ENCODE measurements at places on chromosomes 4 and X.

DNA sequence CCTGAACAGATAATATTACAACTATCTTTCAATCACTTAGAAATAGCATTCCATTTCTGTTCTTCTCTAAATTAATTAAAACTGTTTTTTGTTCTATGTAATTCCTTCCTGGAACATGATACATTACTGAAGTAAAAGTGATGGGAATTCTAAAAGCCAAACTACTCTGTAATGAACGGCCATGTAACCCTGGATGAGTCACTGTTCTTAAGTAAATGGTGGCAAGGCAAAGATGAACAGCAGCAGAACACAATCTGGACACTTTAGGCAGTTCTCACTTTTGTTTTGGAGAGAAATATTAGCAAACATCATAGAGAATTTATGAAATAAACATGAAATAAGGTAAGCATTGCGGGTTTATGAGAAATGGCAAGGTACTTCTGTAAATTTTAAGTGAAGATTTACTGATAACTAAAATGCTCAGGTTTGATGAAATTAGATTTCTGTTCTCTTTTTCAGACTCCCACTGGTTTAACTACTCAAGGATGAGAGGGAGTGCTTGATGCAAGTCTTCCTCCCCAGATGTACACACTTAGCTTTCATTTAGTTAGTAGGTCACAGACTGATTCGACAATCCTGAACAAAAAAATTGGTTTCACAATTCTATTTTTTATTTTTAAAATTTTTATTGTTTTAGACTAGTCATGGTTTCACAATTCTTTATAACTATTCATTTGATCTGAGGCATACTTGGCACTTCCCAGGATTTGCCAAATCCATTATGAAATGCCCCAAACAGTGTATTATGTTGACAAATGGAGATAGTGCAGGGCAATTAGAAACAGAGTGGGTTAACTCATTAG, 964 bp upstream of the GPR82 start:
- no peak for DNase-seq

GRCh38 chr4:605702-606425, 19.5 kb upstream of the PDE6B start:
- no peak for DNase-seq

- no peak for DNase-seq
Observed at GRCh38 chr4:70518716-70519115, 347 bp downstream of the AMTN start.

GRCh38 chrX:125998432-125998831, 167.7 kb downstream of the DCAF12L2 start:
- DNase-seq = no peak

DNA sequence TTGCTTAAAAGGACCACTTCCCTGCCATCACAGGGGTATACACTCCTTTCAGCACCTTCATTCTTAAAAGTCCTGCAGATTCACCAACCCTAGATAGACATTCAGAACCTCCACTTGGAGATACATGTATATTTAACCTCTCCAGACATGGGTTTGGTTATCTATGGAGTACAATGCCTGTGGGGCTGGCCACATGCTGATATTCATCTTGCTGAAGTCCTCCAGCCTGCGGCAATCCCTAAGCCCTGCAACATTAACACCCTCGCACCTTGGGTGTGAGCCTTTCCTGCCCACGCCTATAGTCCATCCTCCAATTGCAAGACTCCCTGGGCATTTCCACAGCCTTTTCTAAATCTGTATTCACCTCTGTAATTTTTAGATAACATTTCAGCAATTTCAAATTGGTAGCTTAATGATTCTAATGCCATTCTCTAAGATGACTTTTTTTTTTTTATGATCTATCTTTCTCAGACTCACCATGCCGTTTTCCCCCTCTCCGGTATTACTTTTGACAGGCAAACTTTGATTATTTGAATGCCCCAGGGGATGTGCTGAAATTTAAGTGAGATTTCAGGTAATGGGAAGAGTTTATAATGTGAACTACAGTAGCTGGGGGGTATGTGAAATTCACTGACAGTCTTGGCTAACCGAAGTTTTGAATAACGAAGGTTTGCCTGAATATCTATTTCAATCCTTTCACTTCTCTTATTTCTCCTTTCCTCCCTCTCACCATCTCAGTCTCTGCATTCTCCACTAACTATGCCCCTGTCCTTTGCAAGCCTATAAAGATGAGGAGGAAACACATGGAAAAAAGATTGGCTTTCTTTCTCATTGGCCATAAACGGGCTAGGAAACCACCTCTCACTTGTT, 24.1 kb downstream of the CCDC149 start:
- DNase-seq = no peak

DNA sequence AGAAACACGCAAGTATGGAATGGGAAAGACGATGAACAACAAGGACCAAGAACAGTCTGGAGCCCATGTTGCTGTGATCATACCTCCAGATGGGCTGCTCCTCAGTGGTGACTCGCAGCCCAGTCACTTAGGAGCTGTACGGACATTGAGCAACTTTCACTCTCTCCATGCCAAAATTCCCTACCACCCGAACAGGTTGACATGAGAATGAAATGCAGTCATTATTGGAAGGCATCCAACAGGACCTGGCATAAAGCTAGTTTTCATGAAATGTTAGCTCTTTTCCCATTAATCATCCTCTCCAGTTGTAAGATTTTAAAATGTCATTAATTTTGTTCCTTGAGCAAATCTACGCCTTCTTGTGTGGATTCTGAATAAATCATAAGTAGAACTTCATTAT, 82.7 kb upstream of the GPM6B start:
- no peak for DNase-seq

DNA sequence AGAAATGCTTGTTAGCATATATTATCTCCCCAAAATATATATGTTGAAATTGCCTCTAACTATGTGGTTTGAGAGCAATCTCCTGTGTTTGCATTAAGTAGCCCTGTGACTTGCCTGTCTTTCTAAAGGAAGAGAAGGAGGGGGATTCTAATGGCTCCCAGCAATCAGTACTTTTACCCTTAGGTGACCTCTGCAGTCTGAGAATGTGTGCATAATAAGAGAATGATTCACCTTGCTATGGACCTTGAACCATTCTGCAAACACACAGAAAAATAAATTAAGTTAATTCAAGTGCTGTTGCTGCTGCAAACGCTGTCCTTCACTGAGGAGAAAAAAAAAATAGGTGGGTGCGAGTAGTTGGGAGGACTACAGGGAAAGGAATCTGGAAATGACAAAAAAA, 322.2 kb downstream of the IQCM start:
- DNase-seq = no peak

GRCh38 chr4:126592088-126592487, 1040.7 kb upstream of the INTU start:
- no peak for DNase-seq

DNA sequence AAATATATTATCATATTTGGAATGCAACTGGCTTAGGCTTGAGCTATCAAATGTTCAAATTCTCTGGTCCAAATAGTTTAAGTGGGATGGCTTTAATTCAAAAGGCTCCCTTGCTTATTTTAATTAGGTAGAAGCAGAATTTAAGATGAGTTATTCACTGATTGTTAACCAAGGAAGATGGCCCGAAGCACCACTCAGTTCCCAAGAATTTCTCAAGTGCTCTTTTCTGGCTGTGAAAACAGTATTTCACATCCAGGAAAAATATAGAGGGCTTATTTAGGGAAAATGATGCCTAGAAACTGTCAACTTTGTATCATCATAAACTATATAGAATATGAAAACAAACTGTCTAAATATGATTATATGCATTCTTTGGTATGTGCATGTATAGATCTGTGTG, 246.5 kb upstream of the SFRP2 start:
- DNase-seq = no peak

DNA sequence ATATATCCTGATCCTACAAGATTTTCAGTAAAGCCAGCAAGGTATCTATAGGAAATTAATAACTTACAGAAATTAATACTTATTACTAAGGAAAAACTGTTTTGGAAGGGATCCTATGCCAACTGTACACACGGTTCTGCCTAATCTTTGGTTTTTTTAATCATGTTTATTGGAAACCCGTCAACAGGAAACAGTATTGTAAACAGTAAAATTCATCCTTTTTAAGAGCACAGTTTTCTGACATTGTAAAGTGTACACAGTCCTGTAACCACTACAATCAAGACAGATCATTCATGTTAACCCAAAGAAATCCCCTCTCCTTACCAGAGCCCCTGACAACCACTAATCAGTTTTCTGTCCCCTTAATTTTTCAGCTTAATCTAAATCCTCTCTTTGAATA, 9.9 kb downstream of the ABCG2 start:
- no peak for DNase-seq

GRCh38 chrX:135543924-135544323, 23.5 kb downstream of the INTS6L start:
- DNase-seq = no peak

DNA sequence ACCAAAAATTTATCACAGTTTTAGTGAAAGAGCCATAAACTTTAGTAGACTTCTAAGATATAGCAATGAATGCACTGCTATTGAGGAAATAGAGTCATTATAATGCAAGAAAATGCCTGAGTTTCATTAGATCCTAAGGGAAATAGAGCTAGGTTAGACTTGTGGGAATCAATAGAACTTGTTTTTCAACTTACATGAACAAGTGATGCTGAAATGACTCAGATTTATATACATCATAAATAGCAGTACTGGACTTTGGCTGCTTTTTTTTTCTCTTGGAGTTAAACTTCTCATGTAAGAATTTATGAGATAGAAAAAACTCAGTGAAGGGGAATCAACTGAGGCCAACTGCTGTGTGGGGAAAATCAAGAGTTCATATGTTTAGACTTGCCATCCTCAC, 216.5 kb upstream of the AADAT start:
- DNase-seq = no peak

- DNase-seq = no peak
Observed at GRCh38 chr4:12701384-12701783, 782.8 kb downstream of the RAB28 start.

DNA sequence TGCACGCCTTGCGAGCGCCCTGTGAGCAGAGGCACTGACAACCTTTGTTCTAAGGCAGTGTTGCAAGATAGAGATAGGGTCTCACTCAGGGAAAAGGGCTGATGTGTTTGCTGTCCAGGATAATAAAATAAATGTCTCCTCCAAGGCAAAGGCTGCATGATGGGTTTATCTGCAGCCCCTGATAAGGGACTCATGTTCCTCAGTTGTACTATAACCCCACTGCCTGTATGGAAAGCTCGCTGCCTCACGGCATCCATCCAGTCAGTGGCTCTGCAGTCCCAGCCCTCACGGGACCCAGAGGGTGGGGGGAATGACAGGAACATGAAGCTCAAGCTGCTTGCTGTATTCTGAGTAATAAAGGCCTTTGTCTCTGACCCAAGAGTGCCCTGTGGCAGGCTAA, 22.6 kb downstream of the BCLAF3 start:
- no peak for DNase-seq

GRCh38 chrX:38882894-38883626, 81.8 kb downstream of the MID1IP1 start:
- no peak for DNase-seq

- DNase-seq = no peak
Observed at GRCh38 chr4:154490234-154490582, 1.4 kb downstream of the DCHS2 start.

DNA sequence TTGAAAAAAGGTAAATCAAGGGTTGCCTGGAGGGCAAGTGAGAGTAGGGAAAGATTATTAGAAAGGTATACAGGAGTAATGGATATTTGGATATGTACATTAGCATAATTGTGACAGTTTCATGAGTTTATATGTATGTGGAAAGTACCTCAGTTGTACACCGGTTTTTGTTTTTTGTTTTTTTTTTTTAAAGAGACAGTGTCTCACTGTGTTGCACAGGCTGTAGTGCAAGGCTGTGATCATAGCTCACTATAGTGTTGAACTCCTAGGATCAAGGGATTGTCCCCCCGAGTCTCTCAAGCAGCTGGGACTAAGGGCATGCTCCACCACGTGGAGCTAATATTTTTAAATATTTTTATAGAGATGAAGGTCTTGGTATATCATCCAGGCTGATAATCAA, 15.3 kb upstream of the HPGD start:
- DNase-seq = no peak

GRCh38 chr4:13547485-13548041, 3.3 kb upstream of the NKX3-2 start:
- DNase-seq = no peak

- DNase-seq = no peak
Observed at GRCh38 chr4:121308328-121308663, 72.5 kb downstream of the QRFPR start.

DNA sequence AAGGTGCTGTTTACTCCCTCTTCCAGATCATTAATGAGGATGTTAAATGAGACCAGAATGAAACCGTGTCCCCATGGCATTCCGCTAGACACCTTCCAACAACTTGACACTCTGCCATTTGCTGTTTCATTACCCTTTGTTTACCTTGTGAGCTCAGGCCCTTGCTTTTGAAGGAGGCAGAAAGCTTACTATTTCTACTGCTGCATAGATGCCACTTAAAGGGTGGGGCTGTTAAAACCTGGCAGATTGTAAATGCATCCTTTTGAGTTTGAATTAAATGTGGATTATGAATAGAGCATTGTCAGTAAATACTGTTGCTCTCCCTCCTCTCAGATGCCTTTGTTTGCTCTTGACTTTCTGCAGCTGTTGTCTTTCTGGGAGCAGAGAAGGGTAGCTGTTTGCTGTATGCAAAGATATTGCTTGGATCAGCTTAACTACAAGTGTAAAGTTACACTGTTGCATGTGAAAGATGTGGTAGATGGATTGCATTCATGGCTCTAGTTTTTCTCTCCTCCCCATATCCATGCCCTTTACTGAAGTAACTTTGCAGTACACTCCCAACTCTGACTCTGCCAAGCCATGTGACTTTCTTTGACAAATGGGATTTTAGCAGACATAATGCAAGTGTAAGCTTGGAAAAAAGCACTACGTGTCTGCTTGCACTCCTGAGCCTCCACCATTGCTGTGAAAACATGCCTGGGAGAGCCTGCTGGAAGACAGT, 75.0 kb upstream of the DHX15 start:
- DNase-seq = no peak

DNA sequence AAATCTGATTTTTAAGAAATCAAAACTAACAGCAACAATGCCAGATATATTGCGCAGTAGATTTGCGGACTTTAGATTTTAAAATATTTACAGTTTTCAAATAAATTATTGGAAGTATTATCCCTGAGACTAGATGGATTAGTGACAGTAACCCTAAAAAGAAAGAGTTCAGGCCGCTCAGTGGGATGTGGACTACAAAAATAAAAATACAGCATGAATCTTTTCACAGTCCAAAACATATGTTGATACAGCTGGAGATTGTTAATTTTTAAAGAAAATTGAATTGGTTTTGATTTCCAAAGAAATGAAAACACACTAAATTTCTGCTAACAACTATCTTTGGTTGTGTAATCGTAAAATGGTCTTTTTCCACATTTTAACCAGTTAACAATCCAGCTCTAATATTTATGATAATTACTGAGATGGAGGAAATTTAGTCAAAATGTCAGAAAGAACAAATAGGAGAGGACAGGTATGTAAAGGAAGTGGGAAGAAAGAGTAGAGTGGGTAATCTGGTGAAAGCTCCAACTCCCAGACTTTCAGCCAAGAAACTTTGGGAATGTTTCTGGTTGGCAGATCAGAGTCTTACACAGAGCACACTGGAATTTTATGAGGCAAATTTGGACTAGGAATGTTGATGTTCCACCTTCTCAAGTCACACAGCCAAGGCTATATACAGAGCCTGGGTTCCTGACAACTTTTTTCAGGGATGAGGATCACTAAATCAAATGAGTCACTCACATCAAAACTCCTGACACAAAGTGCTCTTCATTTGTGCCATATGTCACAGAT, 15.1 kb downstream of the C4orf36 start:
- no peak for DNase-seq

GRCh38 chrX:69555481-69556041, 51.4 kb downstream of the NALF2 start:
- DNase-seq = no peak
